ENCODE measurements at places on chromosomes 16 and 17.
A peak's percentile ranks its signal among the peaks of the same experiment; 100 is the strongest.

DNA sequence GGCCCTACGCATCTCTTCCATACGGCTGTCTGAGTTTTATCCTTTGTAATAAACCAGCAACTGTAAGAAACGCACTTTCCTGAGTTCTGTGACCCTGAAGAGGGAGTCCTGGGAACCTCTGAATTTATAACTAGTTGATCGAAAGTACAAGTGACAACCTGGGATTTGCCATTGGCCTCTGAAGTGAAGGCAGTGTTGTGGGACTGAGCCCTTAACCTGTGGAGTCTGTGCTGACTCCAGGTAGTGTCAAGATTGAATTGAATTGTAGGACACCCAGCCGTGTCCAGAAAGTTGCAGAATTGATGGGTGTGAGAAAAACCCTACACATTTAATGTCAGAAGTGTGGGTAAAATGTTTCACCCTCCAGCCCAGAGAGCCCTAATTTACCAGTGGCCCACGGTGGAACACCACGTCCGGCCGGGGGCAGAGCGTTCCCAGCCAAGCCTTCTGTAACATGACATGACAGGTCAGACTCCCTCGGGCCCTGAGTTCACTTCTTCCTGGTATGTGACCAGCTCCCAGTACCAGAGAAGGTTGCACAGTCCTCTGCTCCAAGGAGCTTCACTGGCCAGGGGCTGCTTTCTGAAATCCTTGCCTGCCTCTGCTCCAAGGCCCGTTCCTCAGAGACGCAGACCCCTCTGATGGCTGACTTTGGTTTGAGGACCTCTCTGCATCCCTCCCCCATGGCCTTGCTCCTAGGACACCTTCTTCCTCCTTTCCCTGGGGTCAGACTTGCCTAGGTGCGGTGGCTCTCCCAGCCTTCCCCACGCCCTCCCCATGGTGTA is 1.5 kb downstream of the GAA start:
- DNase-seq, result no peak

- no peak for DNase-seq
Measured at GRCh38 chr17:65334406-65334805, 197.2 kb downstream of the RGS9 start.

DNA sequence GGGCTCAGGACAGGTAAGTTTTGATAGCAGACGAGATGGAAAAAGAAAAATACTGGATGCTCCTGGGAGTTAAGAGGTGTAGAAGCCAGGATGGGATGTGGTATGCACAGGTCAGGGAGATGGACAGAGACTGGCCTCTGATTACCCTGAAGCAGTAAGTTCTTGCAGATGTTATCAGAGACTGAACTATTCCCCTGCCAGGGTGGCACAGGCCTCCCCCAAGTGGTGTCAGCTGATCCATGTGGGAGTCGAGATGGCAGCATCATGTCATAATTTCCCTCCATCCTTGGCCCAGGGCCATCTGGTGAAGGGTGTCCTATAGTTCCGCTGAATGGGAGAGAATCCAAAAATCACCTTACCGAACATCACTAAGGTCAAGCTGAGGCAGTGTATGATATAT is 14.1 kb upstream of the NKD1 start:
- DNase-seq, result peak; percentile 30

- no peak for DNase-seq
Measured at GRCh38 chr17:27511168-27511883, 55.1 kb downstream of the KSR1 start.

GRCh38 chr17:1329745-1330343 is 50.4 kb downstream of the TRARG1 start:
- no peak for DNase-seq

DNA sequence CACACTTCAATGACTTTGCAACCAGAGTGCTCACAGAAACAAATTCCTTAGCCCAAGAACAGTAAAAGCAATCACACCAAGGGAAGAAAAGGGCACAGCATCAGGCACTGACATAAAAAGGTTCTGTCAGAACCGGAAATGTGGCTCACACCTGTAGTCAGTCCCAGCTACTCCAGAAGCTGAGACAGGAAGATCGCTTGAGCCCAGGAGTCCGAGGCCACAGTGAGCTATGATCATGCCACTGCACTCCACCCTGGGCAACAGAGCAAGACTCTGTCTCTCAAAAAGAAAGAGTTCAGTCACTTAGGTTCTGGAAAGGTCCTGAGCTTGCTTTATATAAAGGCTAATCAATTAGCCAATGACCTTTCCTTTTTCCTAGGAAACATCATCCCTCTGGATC is 22.7 kb downstream of the YWHAE start:
- no peak for DNase-seq

DNA sequence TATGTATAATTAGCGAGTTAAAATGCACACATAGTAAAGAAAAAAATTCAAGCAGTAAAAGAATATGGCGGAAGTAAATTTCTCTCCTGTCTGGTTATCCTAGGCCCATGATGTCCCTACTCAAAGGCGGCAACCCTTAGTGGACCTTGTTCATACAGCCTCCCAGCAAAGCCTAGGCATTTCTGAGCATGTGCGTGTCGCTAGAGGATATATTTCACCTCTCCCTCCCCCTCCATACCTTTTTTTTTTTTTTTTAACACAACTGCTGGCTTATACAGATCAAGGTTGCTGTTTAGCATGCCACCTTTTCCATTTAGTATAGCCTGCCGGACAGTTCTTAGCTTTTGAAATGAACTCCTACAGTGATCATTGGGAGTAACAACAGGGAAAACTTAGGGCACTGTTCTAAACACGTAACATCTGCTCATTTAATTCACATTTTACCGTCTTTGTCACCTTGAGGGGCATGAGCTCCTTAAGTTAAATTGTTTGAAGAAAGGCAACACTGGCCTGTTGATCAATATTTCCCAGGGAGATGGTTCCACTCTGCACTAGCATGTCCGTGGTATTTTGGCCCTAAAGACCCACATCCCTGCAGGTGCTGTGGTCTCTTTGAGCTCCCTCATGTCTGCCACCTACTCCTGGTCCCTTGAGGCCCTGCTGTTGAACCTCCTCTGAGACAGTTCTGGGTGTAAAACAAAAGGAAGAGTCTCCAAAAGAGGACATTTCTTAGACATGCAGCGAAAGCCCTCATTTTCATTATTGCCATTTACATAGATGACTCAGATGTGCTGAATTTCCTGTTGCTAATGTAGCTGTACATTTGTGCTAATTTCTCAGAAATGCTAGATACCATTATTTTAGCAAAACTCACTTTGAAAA is 4.1 kb upstream of the TNFRSF13B start:
- peak; percentile 30 for DNase-seq

DNA sequence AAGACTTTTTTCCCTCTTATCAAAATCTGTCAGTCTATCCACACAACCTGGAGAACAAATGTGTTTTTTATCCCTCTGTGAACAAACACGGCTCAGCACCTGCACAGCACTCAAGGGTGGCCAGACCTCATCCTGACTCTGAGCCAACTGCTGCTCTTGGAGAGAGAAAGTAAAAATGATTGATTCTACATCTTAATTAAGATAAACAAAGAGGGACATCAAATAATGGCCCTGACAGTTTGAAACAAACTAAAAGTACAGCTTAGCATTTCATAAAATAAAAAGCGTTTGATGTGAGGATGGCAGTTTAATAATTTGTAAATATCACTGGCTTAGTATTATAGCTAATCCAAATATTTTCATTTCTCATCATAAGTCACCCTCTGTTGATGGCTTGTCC is 106.2 kb downstream of the SNX11 start:
- no peak for DNase-seq

DNA sequence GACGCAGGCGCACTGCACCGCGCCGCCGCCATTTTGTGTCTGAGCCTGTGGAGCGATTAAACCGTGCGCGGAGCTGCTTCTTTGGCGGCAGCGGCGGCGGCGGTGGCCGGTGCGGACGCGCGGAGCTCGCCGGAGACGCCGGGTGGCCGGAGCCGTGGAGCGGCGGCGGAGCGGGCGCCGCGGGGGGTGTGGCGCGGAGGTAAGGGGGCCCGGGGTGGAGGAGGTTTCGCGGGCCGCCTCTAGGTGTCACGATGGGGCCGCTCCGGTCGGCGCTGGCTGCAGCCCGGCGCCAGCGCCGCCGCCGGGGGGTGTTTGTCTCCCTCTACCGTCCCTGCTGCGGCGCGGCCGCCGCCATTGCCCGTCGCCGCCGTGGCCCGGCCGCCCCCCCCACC is at the start of gene CTCF:
Gene CTCF, plus strand, starts transcription at position 1 of the 392 bp plus-strand sequence. CDS start 48,307 bp downstream, outside the sequence.
- DNase-seq, result no peak

Measured in activated CD8-positive, alpha-beta memory T cell treated with anti-CD3 and anti-CD28 coated beads for 24 hours (primary cell).